NCI-H774 (cell line): ENCODE measurements at places on chromosomes 16 and 17.

DNA sequence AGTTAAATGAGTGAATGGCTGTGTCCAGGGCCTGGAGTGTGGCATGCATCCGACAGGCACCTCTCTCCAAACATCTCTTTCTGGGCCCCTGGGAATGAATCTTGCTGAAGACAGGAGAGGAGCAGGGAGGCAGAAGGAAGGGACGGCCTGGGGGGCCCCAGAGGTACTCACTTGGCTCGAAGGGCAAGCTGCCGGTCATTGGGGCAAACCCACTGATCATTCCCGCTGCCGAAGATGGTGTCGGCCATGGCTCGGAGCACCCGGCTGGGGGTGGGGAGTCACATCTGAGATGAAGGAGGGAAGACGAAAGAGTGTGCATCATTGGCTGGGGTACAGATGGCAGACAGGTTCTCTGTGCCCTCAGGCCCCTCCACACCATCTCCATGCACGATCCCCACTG is 25.3 kb downstream of the RPH3AL start:
- DNase-seq: no peak

DNA sequence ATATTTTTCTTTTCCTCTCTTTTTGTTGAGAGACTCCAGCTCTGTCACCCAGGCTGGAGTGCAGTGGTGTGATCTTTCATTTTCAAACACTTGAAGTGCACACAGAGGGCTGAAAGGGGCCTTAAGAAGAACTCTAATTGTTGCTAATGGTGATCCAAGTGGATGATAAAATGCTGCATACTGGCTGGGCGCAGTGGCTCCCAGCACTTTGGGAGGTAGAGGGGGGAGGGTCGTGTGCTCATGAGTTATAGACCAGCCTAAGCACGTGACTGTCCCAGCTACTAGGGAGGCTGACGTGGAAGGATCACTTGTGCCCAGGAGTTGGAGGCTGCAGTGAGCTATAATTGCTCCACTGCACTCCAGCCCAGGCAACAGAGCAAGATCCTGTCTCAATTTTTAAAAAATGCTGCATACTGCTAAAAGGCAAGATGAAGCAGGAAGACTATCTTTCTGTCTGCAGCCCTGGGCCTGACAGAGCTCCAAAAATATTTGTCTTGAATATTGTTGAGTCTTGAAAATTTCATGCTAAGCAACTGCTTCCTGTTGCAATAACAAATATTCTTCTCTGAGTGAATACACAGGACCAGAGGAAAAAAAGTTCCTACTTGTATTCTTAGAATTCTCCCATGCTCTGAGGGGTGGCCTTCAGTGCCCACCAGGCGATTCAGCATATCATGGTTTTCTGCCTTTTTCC is 63.7 kb upstream of the AKTIP start:
- DNase-seq: no peak

DNA sequence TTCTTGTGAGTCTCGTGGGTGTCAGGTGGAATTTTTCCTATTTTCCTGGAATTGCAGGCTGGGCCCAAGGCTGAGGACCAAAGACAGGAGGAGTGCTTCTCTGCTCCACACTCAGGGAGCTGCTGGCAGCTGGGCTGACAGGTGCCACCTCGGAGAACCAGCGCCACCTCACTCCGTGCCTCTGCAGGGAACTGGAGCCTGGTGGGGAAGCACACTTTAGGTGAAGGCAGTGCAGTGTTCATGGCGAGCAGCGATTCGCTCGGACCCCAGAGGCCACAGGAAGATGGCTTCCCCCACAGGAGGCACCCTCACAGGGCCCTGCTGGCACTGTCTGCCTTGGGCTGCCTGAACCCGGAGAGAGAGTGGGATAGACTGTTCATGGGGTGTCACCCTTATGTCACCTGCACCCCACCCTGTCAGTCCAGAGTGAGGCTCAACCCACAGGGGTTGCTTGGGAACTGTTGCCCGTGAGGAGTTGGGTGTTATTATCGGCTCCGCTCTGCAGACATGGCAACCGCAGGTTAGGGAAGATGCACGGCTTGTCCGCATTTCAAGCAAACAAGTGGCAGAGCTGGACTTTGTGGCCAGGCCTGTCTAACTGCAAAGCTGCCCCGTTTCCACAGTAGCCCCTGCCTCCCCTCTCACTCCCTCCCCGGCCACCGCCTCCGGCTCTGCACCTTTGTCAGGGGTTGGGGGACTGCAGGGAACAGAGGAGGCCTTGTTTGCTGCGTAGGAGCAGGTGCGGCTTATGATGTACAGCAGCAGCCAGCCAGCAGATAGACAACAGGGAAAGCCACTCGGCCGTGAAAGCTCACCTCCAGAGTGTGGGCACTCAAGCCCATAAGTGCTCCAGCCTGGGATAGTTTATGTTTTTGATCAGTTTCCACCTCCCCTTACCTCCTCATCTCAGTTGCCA is 15.5 kb downstream of the TBC1D24 start:
- no peak for DNase-seq

GRCh38 chr16:16190546-16190945 is 32.7 kb downstream of the ABCC6 start:
- DNase-seq: no peak

GRCh38 chr17:4163951-4164350 is 21.0 kb downstream of the CYB5D2 start:
- DNase-seq: no peak

DNA sequence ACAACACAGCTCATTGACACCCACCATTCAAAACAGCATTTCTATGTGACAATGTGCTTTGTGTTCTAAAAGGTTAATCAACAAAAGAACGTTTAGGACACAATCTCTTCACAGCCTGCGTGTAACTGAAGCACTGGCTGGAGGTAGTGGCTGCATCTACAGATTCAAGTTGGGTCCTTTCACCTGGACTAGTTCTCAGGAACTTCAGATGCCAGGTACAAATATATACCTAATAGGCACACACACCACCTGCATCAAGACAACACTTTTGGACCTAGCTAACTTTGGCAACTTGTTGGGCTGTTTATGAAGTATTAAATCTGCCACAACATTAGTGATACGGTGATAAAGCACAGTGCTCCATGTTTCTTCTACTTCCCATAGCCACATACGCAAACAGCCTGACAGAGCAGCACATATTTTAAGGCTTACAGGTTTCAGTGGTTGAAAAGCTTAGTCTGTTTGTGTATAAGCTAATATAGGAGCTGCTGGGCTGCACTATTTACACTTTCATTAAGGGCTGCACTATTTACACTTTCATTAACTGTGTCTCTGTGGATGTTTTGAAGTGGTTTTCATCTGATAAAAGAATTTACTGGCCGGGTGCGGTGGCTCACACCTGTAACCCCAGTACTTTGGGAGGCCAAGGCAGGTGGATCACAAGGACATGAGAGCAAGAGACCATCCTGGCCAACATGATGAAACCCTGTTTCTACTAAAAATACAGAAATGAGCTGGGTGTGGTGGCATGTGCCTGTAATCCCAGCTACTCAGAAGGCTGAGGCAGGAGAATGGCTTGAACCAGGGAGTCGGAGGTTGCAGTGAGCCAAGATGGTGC is 132.6 kb downstream of the PARN start:
- DNase-seq: peak; percentile 63

GRCh38 chr17:35236821-35237220 is 6.1 kb upstream of the SLFN5 start:
- no peak for DNase-seq

- no peak for DNase-seq
These were observed 31.1 kb downstream of the C16orf82 start for GRCh38 chr16:27097800-27098230.

DNA sequence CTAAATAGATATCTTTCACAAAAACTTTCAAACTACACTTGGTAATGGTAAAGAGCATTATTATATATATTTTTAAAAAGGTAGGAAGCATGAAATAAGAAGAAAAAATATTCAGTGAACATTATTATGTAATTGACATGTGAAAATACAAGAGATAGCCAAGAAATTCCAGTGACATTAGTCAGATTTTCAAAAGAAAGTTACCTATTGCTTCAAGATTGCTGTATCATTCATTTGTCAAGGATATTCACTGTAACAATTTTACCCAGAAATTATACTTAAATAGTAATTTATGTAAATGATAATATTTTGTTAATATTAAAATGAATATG is 350.2 kb downstream of the KIF2B start:
- DNase-seq: no peak

GRCh38 chr17:44049294-44050060 is 17.0 kb downstream of the LSM12 start:
- DNase-seq: no peak

DNA sequence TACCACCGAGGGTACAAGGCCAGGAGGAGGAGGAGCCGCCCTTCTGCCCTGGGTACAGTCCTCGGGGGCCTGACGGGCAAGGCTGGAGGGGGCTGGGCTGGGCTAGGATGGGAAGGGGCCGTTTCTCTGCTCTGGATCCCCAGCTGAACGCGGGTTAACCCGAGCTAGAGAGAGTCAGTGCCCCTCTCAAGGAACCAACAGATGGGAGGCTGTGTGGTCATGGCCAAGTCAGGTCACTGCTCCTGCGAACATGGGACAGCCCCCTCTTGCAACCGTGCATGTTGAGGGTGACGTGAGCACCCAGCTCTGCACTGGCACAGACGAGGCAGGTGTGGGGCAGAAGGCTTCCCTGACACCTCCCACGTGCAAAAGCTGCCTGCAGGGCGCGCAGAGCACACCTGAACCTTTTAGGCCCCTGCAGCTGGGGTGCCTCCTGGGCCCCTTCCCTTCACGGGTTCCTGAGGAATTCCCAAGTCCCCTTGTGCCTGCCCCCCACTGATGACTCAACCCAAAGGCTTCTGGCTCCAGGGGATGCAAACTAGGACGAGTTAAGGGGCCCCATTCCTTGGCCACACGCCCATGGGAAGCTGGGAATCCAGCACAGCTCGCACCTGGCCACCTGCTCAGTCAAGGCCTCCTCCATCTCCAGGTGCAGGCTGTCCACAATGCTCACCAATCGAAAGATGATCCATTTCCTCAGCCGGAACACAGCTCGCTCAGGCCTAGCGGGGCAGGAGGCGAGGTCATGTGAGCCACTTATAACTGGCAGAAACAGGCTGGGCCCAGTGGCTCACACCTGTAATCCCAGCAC is 6.3 kb downstream of the MYBBP1A start:
- DNase-seq: no peak

- no peak for DNase-seq
These were observed 899.0 kb downstream of the KCNJ2 start for GRCh38 chr17:71068408-71068750.

DNA sequence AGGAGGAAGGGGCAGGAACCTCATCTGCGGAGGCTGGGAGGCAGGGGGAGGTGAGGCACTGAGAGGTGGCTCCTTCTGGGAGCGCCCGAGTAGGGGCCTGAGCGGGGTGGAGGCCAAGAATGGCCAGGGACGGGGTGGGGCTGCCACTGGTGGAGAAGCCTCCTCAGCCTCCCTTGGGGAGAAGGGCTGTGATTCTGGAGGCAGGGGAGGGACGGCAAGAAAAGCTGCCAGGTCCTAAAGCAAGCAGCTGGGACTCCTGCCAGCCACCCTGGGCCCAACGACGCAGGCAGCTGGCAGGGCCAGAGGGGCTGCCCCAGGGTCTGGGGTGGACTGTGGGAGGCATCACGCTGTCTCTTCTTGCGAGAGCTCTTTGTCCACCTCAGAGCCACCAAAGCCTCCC is 12.7 kb upstream of the MLKL start:
- no peak for DNase-seq

DNA sequence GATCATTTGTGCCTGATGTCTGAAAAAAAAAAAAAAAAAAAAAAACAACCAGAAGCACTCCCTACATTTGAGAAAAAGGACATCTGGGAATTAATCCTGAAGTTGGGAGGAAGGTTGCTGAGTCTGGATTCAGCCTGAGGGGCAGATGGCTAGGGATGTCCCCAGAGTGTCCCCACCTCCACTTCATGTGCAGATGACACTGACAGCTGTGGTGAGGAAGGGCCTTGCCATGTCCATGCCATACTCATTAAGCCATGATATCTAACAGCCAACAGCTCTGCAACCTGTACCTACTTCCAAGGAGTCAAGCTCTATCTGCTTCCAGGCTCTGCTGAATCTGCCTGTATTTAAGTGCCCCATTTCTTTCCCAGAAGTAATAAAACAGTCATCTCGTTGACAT is 356.0 kb downstream of the CA10 start:
- no peak for DNase-seq

GRCh38 chr16:82031116-82032084 is 3.7 kb upstream of the HSD17B2 start:
- no peak for DNase-seq

- no peak for DNase-seq
These were observed 39.7 kb downstream of the USP10 start for GRCh38 chr16:84739349-84740124.

GRCh38 chr16:10922328-10923145 is 19.7 kb downstream of the DEXI start:
- no peak for DNase-seq

GRCh38 chr16:21301168-21301894 is 23.2 kb upstream of the CRYM start:
- DNase-seq: peak; percentile 83

GRCh38 chr17:37134050-37134449 is 185.3 kb downstream of the AATF start:
- peak; percentile 16 for DNase-seq

DNA sequence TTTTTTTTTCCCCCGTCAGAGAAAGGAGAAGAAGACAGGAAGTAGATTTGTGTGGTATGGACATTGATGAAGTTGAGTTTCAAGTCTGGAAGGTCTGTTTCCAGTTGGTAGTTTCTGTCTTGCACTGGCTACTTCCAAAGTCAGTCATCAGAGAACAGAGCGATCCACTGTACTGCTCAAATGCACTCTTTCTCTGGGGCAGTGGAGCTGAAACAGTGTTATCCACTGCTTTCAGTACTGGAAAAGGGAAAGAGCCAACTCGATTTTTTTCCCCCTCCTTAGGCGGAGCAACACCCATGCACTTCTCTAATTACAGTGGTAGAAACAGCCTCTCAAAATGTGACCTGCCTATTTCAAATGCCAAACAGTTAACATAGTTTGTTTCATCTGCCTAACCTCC is 7.4 kb downstream of the PRKCA start:
- DNase-seq: no peak

- no peak for DNase-seq
These were observed 195.5 kb downstream of the FTO start for GRCh38 chr16:53899431-53899830.

DNA sequence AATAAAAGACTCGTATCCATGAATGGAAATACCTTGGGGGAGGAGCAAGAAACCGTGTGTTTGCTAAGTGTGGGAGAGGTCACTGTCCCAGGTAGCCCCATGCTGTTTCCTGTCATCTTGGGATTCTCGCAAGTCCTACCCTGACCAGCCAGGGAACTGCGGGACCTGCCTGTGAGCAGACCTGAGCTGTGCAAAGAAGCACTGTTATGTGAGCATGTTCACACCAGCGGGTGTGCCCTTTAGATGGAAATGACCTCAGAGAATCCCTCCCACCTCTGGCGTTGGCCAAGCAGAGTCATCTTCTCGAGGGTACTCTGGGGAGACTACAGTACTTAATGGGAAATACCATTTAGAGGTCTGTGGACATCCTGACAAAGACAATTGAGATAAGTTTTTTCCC is 127.0 kb upstream of the MON1B start:
- no peak for DNase-seq

DNA sequence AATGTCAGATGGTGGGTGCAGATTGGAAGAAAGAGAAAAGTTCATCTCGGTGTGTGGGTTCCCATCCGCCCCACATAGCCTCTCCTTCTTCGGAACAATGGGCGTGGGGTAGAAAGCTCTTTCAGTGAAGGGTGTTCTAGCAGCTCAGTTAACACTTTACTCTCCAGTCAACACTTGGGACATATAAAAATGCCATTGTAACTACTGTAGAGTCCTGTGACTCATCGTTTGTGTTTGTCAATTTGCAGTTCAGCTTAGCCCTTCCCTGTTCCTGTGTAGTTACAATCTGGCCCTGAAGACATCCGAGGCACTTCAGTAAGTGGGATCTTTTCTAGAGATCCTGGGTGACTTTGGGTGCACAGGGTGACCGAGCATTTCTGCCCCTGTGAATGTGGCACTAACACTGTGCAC is 11.5 kb upstream of the CLEC18C start:
- no peak for DNase-seq
